ENCODE measurements at places on chromosomes 1 and 21.

DNA sequence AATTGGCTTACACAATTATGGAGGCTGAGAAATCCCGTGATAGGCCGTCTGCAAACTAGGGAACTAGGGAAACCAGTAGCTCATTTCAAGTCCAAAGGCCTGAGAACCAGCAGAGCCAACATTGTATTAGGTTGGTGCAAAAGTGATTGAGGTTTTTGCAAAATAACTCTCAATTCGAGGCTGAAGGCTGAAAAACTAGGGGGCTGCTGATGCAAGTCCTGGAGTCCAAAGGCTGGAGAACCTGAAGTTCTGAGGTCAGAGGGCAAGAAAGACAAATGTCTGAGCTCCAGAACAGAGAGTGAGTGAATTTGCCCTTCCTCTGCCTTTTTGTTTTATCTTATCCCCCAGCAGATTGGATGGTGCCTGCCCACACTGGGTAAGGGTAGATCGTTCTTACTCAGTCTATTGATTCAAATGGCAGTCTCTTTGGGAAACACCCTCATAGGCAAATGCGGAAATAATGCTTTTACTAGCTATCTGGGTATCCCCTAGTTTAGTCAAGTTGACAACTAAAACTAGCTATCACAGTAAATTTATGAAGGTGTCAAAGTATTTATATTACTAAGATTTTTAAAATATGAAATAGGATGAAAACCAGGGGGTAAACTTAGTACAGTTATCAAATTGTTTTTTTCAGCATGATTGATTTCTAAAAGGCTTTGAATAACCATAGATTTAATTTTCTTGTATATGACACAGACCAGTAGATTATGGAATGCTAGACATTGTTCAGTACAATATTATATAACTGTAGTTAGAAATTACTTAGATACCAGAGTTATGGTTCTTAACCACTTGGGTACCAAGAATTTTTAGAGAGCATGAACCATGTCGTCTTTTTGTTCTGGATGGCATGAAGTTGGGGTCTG lies 15.4 kb downstream of the RABGAP1L start:
- no peak for DNase-seq

DNA sequence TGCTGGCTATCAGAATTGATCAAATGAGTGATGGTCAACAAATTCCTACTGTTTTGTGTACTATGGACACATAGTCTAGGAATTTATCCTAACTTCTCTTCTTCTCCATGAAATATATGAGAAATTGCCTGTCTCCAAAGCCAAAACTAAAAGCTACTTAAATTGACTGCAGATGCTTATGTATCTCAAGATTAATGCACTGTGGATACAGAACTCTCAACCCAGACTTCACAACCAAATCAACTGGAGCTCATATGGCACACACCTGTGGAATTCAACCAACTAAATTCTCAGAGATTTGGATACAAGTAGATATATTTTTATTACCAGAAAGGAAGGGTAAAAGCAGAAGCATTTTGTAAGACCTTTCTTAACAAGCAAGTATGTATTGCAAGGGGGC lies 566.1 kb downstream of the LTN1 start:
- peak; percentile 64 for DNase-seq

GRCh38 chr21:25405984-25406383 lies 201.3 kb downstream of the MRPL39 start:
- no peak for DNase-seq

DNA sequence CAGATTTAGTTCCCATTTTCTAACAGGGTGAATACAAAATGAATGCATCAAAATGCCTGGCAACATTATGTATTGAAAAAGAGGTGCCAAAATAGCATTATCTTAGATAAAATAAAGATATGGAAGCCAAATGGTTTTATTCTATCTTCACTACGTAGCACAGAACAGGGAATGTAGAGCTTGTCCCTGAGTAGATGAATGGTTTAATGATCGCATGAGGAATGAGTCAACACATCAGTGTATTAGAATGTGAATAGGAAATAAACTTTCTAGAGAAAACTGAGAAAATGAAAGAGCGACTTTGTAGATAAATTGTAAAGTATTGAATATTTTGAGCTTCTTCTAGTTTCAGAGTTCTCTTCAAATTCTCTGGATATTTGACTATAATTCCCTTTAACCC lies 74.3 kb downstream of the BRINP3 start:
- DNase-seq, result no peak

- peak; percentile 79 for DNase-seq
These were observed 128.8 kb downstream of the RRAGC start for GRCh38 chr1:38730511-38731397.

Data from fibroblast of mammary gland (primary cell).